Adipocyte (in vitro differentiated cells): ENCODE measurements at places on chromosomes 1 and 21.
A peak's percentile ranks its signal among the peaks of the same experiment; 100 is the strongest.

GRCh38 chr1:153852170-153852569, 70.6 kb downstream of the GATAD2B start:
- no peak for DNase-seq

DNA sequence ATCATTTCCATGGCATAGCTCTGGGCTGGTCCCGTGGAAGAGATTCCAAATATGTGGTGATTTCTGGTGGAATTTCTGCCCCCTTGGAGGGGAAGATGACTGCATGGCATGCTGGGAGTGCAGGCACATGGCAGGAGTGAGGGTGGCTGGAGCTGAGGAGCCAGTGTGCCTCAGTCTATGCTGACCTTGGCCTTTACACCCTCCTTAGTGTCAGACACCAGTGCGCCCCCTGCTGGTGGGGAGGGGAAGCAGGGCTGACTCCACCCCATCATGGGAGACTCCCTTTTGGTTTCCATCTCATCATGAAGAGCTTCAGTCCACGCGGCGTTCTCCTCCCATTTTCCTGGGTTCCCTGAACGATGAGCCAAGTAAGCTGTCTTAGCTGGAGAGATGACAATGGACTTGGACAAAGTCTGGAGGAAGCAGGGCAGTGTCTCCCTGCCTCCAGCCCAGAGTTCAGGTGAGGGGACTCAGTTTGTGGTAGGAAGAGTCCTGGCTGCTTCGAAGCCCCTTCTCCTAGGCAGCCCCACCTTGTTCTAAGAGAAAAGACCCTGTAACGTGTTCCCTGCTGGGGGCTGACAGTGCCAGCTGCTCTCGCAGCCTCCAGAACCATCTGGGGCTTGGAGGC, 10.3 kb downstream of the ALX3 start:
- DNase-seq = peak; percentile 52

DNA sequence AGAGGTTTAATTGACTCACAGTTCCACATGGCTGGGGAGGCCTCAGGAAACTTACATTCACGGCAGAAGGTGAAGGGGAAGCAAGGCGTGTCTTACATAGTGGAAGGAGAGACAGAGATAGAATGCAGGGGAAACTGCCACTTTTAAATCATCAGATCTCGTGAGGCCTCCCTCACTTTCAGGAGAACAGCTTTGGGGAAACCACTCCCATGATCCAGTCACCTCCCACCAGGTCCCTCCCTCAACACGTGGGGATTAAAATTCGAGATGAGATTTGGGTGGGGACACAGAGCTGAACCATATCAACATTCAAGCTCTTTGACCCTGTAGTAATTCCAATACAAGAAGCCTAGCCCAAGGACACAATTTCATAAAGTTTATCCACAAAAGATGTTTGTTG, 13.7 kb downstream of the PIGP start:
- no peak for DNase-seq

- DNase-seq = no peak
Observed at GRCh38 chr1:233972951-233973635, 68.6 kb downstream of the SLC35F3 start.

DNA sequence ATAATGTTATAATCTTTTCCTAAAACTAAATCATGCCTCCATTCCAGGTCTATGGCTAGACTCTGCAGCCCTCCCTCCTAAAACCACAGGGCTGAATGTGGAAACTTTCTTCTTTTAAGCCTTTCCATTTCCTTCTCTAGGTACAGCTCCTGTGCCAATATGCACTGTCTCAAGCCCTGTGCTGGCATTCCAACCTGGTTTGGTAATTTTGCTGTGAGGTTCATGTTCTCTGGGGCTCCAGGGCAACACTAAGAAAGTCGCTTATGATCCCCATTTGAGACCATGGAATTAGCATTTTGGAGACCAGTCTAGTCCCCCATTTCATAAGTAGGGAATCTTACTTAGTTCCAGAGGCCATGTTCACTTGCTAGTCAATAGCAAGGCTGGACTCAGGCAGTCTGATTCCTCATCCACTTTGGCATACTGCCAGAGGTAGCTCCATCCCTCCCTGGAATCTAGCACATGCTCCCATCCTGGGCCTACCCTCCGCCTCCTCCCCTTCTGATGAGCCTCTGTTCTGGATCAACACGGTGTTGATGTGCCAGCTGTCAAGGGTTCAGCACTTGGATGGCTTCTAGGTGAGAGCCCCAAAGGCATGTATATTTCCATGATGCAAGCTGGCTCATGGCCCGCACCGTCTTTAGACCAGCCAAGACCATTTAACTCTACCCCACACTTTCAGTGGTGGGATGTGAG, 36.5 kb downstream of the ZMYND12 start:
- no peak for DNase-seq

DNA sequence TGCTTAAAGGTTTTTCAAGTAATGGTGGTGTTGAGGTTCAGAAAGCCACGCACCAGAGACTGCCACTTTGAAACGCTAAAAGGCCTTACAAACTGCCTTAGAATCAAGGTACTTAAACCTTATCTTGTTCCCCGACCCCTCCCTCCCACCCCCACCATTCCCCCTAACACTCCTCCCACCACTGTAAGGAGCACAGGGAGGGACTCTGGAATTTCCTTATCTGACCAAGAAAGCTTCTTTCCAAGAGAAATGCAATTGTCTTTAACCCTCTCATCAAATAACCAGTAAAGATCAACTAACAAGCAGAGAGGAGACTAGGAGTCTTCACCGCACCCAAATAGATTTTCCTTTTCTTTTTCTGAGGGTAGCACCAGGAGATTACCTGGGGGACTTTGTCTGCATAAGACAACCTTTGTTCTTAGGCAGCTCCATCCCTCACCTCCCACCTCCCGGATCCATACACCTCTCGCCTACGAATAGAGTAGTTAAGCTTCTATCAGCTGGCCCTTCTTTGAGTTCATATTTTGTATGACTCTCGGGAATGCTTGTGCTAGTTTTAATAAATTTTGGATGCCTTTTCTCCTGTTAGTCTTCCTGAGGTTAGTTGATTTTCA, 137.7 kb upstream of the ADGRL2 start:
- no peak for DNase-seq

GRCh38 chr21:41418956-41419680, 6.9 kb upstream of the MX1 start:
- DNase-seq = no peak

GRCh38 chr1:36352125-36352909, 28.9 kb upstream of the EVA1B start:
- DNase-seq = no peak

- DNase-seq = no peak
Observed at GRCh38 chr1:158257888-158258287, 3.7 kb downstream of the CD1A start.

GRCh38 chr1:89221341-89221740, 22.6 kb upstream of the GBP4 start:
- DNase-seq = no peak

GRCh38 chr1:159918352-159919200, 6.7 kb downstream of the TAGLN2 start:
- DNase-seq = peak; percentile 53

GRCh38 chr1:94398356-94398755, 19.8 kb upstream of the ABCD3 start:
- peak; percentile 30 for DNase-seq

DNA sequence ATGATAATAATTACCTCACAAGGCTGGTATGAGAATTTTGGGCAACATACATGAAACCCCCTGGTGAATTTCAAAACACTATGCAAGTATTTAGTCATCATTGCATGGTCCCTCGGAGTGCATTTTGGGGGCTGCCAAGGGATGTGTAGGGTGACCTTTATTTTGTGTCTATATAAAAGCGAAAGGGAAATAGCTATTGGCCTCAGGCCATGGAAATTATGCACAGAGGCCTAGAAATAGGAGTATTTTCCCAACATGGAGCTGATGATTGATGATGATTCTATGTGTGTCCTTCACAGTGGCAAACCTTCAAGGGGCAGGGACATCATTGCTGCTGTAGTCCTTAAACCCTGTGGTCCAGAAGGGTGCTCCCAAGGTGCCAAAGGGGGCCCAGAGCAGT, 265.5 kb downstream of the ST6GALNAC3 start:
- DNase-seq = peak; percentile 12

- DNase-seq = peak; percentile 56
Observed at GRCh38 chr1:234921266-234922062, 207.2 kb downstream of the TOMM20 start.

- no peak for DNase-seq
Observed at GRCh38 chr1:82215056-82215852, 414.5 kb downstream of the ADGRL2 start.

- DNase-seq = peak; percentile 40
Observed at GRCh38 chr1:170665629-170666028, 1.7 kb downstream of the PRRX1 start.

DNA sequence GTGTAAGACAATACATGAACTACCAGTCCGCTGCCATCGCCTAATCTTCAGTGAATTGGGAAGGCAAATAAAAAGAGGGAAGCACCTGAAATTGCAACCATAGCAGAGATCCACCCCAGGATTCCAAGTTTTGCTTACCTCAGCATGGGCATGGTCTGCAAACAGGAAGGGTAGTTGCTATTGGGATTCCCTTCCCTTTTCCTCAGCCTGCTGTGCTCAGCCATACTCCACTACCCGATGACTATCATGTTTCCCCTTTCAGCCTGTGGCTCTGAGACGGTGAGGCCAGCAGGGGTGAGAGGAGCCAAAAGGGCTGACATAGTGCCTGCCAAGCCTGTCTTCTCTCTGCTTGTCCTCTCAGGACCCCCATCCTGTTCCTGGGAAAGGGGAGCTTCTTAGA, 64.2 kb downstream of the GPR137B start:
- no peak for DNase-seq

GRCh38 chr1:110069404-110070281, 829 bp downstream of the ALX3 start:
- peak; percentile 36 for DNase-seq

GRCh38 chr1:64291931-64292330, 88.5 kb downstream of the UBE2U start:
- no peak for DNase-seq

GRCh38 chr1:3677484-3677883, 25.2 kb downstream of the TP73 start:
- DNase-seq = no peak

DNA sequence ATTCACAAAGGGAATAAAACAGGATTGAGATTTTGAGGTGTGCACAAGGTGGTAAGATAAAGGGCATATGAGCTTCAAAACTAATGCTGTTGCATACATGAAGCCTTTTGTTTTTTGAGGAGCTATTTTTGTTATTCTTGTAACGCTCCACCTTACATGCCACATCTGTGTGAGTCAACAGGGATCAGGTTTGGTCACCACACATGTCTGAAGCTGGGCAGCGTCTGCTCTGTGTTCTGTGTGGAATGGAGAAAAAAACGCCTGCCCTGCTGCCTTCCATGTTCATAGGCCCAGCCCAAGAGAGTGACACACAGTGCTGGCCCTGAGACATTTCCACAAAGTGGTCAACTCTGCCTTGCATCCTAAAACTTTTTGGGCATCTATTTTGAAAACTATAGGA, 67.7 kb downstream of the MPZL1 start:
- peak; percentile 68 for DNase-seq

GRCh38 chr1:112143871-112144441, 154.5 kb upstream of the KCND3 start:
- DNase-seq = no peak

DNA sequence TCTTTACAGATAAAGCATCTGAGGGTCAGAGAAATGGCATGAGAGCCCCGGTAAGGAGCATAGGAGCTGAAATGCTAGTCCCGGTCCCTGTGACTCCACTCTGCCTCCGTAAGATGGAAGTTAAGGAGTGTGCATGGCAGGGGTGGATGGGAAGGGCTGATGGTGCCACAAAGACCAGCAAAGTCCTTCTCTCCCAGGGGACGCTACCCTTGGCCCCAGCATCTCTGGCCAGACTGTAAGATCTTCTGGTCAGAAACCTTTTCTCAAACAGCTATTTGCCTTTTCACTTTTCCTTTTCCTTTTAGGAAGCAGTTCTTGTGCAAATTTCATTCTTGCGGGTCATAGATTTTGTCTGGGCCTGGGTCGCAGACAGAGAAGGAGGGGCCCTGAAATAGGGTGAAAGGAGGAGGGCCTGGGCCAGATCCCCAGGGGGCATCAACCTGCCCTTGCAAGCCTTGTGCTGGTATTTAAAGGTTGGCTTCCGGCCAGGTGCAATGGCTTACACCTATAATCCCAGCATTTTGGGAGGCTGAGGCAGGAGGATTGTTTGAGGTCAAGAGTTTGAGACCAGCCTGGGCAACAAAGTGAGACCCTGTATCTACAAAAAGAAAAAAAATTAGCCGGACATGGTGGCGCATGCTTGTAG, 14.4 kb upstream of the EPS8L3 start:
- no peak for DNase-seq

- DNase-seq = no peak
Observed at GRCh38 chr1:221118176-221118937, 239.1 kb downstream of the HLX start.

- DNase-seq = no peak
Observed at GRCh38 chr1:14263671-14264070, 334.8 kb upstream of the KAZN start.

- peak; percentile 17 for DNase-seq
Observed at GRCh38 chr1:193680247-193680923, 494.0 kb upstream of the B3GALT2 start.

- DNase-seq = peak; percentile 22
Observed at GRCh38 chr1:156062189-156062588, 1.2 kb downstream of the RAB25 start.

GRCh38 chr21:28480470-28480869, 512.2 kb downstream of the LTN1 start:
- no peak for DNase-seq
